NCI-H2029 treated with DMSO at 0.1 percent for 48 hours (cell line): ENCODE measurements at places on chromosomes 7 and 10.

GRCh38 chr7:146423446-146423845, 306.8 kb downstream of the CNTNAP2 start:
- no peak for DNase-seq

DNA sequence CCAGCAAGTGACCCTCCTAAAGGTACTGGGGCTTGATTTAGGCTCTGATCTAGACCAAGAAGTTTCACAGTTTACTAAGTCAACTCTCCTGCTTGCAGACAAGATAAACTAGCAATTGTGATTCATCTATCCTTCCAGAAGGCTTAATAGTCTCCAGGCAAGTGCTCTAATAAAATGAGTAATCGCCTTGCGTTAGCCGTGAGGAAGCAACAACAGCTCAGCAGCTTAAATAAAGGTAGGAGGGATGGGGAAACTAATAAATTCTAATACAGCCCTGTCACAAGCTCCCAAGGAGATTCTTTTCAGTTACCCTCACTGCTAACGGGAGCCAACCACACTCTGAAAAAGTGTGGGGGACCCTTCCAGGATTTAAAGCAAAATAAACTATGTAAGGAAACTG, 48.4 kb downstream of the FRMD4A start:
- DNase-seq = no peak

DNA sequence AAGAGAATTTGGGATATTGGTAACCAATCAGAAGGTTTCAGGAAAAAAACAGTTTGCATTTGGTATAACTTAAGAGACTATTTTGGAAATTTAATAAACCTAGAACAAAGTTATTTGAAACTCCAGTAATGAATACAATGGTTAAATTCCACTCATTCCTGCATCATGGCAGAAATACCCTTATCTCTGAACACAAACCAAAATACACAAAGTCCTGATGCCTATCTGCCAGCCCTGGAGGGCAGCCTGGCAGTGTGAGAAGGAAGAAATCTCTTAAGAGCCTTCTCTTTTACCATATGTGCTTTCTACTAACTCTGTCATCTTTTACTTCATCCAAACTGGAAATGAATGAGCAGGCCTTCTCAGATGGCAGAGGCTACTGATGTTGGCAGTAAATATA, 147.1 kb upstream of the LYZL1 start:
- no peak for DNase-seq

DNA sequence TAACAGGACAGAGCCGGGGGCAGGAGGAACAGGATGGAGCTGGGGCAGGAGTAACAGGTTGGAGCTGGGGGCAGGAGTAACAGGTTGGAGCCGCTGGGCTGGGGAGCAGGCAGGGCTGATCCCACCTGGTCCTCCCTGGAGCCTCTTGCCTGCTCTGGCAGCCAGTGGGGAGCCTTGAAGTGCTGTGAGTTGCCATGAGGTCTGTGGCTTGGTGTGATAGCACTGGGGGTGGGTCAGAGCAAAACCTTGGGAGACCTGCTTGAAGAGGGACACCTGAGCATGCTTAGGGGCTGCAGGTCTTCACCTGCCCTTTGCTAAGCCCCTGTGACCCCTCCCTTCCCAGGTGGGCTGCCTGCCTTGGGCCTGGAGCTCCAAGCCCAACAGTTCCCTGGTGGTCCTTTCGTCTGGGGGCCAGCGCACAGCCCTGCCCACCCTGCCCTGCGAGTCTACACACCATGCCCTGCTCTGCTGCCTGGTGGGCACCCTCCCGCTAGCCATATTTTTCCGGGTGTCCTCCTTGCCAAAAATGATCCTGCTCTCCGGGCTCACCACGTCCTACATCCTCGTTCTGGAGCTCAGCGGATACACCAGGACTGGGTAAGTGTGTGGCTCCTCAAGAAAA, 111.6 kb downstream of the ADCY1 start:
- no peak for DNase-seq

GRCh38 chr10:43110338-43111071, 27.7 kb upstream of the CSGALNACT2 start:
- DNase-seq = no peak

DNA sequence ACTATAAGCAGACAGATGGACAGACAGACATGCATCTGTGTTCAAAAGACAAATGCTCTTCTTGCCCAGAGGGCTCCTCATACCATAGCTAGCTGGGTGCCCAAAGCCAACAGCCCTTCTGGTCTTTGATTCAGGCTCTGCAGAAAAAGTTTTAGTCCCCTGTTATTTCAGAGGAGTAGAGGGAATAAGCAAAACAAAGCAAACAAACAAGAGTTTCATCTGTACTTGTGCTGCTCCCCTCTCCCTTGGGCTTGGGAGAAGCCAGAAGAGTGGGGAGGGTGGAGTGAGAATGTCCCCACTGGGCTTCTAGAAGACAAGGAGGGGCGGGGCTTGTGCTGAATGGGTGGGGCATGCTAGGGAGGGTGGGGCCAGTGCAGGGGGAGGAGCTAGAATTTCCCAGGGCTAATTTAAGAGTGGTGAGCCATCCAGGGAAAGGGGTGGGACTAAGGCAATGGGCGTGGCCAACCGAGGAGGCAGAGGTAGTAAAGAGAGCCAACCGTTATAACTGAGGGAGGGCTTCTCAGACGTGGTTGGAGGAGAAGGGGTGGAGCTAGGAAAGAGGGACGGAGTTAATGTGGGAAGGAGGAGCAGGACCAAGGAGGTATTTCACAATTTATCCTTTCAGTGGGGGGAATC, 101.2 kb upstream of the MGMT start:
- DNase-seq = no peak

DNA sequence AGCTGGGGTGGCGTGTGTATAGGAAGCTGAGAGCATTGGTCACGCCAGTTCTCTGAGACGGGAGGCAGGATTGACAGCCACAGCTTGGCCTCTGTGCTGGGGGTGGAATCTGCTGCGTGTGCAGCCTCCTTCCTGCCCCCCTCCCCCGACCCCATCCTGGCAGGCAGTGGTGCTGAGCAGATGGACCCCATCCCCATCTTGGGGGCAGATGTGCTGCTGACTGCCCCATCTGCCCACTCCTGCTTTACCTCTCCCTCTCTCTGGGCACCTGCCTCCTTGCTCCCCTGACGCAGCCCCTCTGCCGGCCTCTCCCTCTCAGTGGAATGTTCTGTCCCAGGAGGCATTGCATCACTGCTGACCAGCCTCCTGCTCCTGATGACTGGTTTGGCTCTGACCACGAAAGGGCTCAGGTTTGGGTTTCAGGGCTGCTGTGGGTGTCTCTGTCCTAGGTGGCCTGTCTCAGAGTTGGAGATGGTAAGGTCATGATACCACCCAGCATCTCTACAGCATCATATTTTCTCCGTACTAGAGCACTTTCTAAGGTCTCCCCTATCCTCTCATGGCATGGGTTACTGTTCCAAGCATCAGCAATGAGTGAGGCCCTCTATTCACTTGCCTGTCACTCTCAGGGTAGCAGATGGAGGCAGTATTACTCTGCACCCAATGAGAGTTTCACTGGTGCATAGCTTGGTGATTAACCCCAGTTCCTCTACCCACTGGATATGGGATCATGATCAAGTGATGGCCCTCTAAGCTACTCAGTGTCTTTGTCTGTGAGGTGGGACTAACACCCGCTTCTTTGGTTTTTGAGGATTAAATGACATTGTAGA, 81.9 kb downstream of the RBM20 start:
- no peak for DNase-seq

GRCh38 chr10:119207366-119207666, at the start of gene GRK5:
GRK5 (plus strand) TSS chr10:119207571; CDS start chr10:119207918, 347 bp downstream.
- peak; percentile 11 for DNase-seq

DNA sequence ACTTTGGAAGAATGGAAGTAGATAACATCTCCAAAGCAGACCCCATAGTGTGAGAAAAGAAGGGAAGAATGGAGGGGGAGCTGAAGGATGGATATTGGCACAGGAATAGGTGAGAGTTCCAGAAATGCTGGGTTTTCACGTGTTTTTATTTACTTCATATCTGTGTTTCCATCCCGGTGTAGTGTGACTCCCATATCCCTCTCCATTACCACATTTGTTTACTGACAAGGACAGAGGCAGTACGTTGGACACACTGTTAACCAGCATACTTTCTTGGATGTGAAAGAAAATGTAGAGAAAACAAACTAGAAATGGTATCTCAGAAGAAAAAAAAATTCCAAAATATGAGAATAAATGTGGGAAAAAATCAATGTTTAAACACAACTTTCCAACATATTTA, 124.4 kb upstream of the PFKP start:
- no peak for DNase-seq

DNA sequence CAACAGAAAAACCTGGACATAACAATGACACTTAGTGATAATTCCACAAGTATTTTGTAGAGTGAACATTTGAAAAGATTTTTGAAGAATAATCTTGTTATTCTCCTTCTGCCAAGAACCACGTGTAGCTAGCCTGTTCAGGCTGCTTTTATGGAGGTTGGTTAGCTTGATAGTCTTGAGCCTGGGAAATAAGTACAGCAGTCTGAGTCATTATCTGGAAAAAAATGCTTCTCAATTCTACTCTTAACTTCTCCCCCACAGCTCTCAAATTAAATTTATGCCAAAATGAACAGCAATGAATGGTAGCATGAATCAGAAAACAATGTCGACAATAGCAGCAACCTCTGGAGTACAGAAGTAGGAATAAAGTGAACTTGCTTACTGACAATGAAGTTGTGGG, 63.2 kb downstream of the GPR37 start:
- DNase-seq = no peak

- DNase-seq = no peak
Observed at GRCh38 chr10:43224321-43224720, 42.5 kb downstream of the RASGEF1A start.

- no peak for DNase-seq
Observed at GRCh38 chr10:124008187-124008586, 85.2 kb downstream of the CHST15 start.

- DNase-seq = no peak
Observed at GRCh38 chr7:22896917-22897316, 74.3 kb upstream of the TOMM7 start.

GRCh38 chr10:79239275-79239779, 107.9 kb upstream of the PPIF start:
- no peak for DNase-seq

GRCh38 chr10:26486990-26487850, 49.1 kb downstream of the APBB1IP start:
- no peak for DNase-seq
